Activated T-helper 1 cell treated with anti-CD3 and anti-CD28 coated beads, Interleukin-2, amount 50 U/mL, for 16 hours (primary cell): ENCODE measurements at places on chromosomes 13 and 19.

GRCh38 chr19:48630296-48631063 is 6.7 kb downstream of the DBP start:
- DNase-seq = no peak

- no peak for DNase-seq
Measured at GRCh38 chr13:107808389-107808788, 406.9 kb downstream of the LIG4 start.

DNA sequence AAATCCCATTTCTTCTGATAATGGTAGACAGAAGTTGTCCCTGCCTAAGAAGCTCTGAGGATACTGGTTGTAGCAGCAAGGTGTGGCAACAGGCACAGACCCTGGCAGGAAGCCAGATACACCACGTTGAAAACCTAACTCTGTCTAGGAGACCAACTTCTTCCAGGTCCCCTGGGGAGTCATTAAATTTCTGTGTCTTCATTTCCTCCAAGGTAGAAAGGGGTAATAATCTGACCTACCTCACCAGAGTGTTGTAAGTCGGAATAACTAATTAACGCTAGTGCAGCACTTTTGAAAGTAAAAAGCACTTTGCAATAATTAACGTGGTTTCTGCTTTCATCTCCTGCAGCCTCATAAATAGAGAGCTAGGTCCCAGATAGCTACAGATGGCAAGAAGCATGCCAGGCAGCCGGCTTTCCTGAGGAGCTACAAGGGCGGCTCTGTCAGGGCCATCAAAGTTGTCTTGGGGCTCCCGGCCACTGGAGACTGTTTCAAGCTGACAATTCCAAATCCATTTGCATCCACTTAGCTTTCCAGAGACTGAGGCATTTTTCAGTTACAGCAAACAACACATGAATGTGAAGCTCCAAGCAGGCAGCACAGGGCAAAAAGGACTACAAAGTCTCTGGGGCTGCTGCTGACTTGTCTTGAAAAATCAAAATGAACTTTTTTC is 176.2 kb downstream of the FOXO1 start:
- no peak for DNase-seq

DNA sequence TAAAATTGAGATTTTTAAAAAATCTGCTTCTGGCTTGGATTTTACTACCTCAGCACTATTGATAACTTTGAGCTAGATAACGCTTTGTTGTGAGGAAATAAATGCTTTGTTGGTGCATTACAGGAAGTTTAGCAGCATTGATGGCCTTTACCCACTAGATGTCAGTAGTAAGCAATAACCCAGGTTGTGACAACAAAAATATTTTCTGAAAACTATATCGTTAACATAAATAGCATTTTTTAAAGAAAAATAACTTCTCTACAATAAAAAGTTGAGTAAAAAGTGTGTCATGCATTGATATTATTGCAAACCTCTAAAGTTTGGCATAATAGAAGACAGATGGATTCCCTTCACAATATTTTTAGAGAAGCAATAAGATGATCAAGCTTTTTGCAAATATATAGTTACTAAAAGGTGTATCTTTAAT is 1246.5 kb downstream of the UQCRFS1 start:
- no peak for DNase-seq

DNA sequence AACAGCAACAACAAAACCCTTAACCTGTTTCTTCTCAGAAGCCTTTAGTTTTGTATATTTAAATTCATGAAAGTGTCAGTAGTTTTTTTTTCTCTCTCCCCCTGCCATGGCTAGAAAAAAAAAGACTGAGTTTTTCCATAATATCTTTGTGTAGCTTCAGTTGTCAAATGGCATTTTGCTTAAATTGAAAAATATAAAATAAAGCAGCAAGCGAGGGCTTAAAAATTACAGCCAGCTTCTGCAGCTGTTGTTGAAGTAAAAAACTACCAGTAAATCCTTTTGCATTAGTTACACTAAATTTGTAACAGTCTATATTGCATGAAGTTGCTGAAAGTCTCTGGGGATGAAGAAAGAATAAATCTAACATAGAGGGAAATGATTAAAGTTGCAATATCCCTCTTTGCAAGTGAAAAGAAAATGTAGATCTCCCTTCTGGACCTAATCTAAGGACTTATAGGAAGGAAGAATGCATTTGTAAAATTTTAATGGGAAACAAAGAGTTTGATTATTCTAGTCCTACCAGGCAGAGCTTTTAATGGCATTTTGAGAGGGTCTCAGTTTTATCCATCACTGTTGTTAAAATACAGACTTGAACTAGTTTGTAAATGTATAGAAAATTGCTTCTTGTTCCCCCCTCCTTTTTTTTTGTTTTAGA is 215.7 kb downstream of the ATP8A2 start:
- DNase-seq = no peak

DNA sequence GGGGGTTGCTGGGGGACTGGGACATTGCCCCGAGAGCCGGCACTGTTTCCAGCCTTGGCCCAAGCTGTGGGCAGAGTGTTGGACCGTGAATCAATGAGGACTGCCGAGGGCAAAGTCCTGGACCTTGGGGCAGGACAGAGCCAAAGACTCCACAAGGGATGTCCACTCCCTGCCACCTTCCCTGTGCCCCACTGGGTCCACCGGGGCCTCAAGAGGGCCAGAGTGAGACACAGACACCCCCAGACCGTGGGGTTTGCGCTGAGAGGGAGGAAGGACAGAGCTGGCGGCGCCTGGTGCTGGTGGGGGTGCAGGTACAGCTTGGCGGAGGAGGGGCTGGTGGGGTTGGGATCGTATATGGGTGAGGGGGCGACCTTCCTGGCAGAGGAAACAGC is 11.8 kb downstream of the MAST3 start:
- no peak for DNase-seq

DNA sequence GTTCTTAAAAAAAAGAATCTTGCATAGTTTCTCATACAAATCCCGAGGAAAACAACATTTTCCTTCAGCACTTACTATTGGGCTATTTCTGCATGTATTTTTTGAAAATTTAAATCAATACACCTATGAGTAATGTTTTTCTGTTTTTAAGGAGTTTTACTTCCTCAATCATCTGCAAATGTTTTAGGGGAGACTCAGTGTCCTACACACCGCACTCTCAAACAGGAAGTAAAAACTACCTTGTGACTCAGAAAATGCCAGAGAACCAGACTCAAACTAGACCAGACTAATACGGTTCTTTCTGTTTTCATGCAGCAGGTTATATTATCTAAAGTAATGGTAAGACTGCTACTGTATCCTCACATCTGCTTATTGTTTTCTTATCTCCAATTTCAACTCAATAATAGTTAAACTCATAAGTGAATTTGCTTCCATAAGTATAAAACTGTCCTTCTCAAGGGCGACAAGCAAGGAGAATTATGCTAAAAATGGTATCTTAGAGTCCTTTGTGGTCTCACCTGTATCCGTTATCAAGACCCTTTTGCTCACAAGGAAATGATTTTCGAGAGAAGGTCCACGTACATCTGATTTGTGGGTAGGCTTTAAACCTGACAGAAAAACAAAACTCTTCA is 52.5 kb downstream of the FLT3 start:
- no peak for DNase-seq

DNA sequence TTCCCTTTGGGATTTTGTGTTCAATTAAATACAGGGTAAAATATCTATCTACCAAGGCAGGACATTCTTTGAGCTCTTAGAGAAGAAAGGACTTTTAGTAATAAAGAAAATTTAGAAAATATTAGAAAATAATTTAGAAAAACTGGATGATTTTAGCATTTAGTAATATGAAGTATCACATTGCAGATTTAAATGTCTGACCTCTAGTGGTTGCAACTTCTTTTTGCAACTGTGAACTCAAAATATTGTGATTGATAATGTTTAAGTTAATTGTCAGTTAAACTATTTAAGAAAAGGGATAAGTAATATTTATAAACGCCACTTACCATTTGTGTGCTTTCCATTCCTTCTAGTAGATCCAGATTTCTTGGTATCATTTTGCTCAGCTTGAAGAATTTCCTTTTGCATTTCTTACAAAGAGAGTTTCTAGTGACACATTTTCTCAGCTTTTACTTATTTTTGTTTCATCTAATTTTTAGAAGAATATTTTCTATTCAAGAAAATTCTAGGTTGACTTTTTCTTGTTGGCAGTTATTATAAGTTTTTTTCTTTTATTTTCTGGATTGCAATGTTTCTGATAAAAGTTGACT is 10.3 kb upstream of the POSTN start:
- DNase-seq = no peak

DNA sequence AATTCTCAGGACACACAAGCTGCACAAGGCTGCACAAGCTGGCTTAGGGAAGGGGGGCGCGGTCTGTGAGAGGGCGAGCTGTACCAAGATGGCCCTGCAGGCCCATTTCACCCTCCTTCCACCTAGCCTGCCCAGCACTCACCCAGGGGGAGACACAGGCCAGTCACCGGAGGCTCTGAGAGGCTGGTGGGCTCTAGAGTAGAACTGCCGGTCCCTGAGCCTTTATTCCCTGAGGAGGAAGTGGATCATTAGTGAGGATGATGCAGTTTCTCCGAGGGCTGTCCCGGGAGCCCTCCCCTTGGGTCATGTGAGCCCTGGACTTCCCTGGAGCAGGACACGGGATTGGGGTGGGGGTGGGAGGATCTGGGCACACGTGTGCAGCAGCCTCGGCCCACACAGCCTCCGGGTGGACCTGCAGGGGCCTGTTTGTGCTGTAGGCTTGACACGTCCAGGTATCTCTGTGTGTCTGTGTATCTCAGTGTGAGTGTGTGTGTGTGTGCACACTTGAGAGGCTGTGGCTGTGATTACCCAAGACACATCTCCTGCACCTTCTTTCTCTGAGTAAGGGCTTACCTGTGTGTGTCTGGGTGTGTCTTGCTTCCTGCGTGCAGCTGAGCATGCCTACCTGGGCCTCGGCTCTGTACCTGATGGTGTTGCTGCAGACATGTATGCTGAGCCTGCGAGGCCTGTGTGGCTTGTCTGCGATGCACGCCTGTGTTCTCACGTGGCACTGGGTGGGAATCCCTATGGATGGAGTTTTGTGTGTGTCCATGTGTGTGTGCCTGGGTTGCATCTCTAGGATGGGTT is at the start of gene ACP5:
ACP5 (minus strand) TSS at position 195 of the 807 bp plus-strand sequence. CDS start 328 bp downstream, outside the sequence.
- no peak for DNase-seq

DNA sequence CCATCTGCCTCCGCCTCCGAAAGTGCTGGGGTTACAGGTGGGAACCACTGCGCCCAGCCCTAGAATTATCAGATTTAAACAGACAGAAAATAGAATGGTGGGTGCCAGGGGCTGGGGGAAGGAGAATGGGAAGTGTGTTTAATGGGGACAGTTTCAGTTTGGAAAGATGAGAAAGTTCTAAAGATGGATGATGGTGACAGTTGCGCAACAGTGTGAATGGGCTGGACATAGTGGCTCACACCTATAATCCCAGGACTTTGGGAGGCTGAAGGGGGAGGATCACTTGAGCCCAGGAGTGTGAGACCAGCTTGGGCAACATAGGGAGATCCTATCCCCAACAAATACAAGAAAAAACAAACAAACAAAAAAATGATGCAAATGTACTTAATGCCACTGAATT is 15.9 kb downstream of the KANK2 start:
- no peak for DNase-seq

GRCh38 chr13:111270765-111271698 is 49.4 kb upstream of the TEX29 start:
- no peak for DNase-seq

DNA sequence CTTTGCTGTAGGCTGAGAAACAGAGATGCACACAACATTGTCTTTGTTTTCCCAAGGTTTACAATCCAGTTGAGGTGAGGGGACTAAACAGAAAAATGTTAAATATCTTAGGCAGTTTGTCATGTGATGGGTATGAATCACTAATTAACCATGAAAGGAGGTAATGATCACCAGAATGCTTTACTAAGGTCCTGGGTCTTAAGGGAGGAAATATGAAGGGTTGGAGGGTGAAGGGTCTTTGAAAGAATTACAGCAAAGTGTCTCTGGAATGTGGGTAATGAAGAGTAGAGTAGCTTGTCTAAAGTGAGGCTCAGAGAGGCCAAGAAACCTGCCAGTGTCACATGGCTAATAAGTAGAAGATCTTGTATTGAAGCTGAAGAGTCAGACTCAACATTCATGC is 19.0 kb downstream of the BIVM start:
- DNase-seq = no peak

DNA sequence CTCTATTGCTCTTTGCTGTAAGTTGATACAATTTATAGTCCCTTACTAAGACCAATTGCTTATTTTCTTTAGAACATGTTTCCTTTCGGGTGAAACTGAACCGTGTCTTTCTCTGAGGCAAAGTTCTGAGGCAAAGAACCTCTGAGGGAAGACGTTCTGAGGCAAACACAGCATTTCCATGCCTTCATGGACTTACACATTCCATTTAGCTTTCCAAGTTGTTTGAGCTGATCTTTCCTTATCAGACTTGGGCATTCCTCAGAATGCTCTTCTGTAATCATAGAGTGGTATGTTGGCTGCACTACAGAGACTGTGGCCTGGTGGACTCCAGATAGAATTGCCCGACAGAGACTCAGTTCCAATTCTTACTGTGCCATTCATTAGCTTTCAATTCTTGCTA is 579.1 kb downstream of the KCTD12 start:
- no peak for DNase-seq

DNA sequence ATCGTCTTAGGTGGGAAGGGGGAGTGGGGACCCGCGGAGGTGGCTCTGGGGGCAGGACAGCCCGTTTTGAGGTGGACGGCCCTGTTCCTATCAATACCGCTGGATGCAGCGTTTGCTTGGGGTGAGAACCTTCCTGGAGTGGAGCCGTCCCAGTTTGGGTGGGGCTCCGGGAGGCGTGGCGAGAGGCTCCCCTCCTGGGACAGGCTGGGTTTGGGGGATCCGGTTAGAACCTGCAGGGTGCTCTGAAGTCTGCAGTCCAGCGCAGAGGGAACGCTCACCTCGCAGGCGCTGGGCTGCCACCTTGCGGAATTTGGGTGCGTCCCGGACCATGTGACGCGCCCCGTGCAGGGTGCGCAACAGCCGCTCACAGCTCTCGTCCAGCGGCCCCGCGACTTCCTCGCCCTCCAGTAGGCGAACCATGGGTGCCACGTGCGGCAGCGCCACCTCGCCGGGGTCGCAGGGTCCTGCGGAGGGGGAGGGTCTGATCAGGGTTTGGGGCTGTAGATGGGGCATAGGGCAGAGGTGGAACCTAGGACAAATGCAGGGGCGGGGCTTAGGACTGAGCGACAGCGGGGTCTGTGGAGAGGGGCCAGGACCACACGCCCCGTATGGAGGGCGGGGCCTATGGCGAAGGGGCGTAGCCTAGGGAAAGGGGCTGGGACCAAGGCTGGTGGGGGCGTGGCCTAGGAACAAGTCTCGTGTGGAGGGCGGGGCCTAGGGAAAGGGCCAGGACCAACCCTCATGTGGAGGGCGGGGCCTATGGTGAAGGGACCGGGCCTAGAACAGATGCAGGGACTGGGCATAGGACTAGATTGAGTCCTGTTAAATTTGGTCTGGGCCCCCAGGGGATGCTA is 13.8 kb downstream of the SH2D3A start:
- DNase-seq = peak; percentile 39

- DNase-seq = no peak
Measured at GRCh38 chr13:101703081-101703480, 250.6 kb downstream of the ITGBL1 start.

GRCh38 chr13:40576369-40576768 is 90.1 kb downstream of the FOXO1 start:
- no peak for DNase-seq

DNA sequence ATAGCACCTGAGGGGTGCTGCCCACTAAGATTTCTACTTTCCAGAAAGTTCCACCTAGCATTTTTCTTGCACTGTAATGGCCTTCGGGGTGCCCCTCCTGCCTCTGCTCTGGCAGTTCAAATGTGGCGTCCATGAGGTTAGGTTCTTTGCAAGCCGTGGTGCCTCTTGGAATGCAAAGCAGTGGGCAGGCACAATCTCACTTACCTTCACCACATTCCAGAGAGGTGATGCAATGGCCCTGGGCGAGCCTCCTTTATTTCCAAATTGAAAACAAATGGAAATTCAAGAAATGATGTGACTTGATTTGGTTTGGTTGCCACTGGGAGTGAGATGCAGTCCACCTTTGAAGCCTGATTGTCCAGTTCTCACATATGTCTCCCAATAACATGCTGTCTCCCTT is 46.9 kb downstream of the FGF9 start:
- no peak for DNase-seq
